Stimulated activated CD4-positive, alpha-beta T cell treated with anti-CD3 and anti-CD28 coated beads, Interleukin-4, amount 100 ng/mL, for 4 hours (primary cell): ENCODE measurements at places on chromosomes 1 and 21.

DNA sequence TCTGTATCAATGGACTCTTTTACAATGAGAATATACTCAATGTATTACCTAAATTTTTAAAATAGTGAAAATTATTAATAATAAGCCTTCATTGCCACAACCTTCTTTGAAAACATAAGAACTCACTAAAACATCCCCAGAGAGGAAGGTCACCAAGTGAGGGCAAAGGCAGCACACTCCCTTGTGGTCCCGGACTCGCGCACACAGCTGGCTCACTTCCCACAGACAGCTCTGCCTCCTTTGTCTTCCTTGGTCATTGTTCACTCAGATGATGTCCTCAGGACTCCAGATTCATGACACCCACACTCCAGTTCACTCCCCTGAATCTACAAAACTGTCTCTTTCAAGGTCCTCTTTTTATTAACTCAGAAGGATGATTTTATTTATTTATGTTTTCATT, 19.2 kb upstream of the UBR4 start:
- DNase-seq, result no peak

GRCh38 chr1:33429856-33430691, 821 bp downstream of the PHC2 start:
- DNase-seq, result peak; percentile 13

GRCh38 chr1:93584261-93585003, 97.2 kb downstream of the BCAR3 start:
- no peak for DNase-seq

DNA sequence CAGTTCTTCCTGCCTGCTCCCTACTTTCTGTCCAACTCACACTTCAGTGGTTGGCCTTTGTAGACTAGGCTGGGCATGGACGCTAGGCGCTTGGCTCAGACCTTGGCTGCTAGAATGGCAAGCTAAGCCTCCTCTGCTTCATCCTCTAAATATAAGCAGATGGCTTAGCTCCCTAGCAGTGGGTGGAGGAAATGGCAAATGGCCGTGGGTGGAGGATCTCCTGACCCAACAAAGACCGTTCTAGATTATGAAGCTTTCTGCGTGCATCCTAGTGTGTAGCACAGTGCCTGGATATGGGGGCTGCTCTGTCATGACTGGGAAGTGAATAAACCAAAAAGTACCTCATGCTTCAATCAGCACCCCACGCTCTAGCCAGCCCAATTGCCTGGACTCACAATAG, 10.4 kb upstream of the ETV3L start:
- no peak for DNase-seq

- DNase-seq, result no peak
These were observed 176.8 kb upstream of the SYT6 start for GRCh38 chr1:114330451-114330983.

GRCh38 chr1:113818578-113818977, 6.3 kb upstream of the RSBN1 start:
- no peak for DNase-seq

DNA sequence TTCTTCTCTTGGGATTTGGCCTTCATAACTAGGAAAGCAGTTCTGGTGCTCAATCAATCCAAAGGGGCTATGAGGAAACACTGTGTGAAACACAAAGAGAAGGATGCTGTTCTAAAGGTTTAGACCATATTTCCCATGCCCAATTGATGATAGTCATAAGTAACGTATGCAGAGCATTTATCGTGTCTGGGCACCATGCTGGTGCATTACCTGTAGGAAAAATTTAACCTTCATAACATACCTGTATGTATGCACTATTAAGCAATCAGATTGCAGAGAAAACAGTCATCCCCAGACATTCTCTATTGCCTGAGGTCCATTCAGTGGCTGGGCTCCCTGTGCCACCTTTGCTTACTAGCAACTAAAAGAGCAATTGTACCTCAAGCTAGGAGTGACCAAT, 381.4 kb downstream of the PLPP3 start:
- no peak for DNase-seq
